ENCODE measurements at places on chromosomes 2 and 18.
A peak's percentile ranks its signal among the peaks of the same experiment; 100 is the strongest.

GRCh38 chr18:40102903-40103302, 1852.1 kb upstream of the PIK3C3 start:
- DNase-seq = no peak

DNA sequence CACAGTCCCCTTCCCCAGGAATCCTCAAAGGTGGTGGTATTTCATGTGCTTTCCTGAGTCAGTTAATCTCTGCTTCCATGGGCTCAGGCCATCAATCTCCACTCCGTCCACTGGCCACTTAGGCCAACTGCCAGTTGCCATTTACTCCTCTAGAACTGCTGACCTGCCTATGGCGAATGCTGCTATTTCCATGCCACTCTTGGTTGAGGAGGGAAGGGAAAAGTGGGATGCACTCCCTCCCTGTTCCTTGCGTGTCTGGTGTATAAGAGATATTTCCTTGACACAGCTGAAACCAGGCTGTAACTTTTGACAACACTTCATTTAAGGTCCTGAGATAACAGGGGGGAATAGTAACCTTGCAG, 261.5 kb downstream of the MREG start:
- DNase-seq = no peak

DNA sequence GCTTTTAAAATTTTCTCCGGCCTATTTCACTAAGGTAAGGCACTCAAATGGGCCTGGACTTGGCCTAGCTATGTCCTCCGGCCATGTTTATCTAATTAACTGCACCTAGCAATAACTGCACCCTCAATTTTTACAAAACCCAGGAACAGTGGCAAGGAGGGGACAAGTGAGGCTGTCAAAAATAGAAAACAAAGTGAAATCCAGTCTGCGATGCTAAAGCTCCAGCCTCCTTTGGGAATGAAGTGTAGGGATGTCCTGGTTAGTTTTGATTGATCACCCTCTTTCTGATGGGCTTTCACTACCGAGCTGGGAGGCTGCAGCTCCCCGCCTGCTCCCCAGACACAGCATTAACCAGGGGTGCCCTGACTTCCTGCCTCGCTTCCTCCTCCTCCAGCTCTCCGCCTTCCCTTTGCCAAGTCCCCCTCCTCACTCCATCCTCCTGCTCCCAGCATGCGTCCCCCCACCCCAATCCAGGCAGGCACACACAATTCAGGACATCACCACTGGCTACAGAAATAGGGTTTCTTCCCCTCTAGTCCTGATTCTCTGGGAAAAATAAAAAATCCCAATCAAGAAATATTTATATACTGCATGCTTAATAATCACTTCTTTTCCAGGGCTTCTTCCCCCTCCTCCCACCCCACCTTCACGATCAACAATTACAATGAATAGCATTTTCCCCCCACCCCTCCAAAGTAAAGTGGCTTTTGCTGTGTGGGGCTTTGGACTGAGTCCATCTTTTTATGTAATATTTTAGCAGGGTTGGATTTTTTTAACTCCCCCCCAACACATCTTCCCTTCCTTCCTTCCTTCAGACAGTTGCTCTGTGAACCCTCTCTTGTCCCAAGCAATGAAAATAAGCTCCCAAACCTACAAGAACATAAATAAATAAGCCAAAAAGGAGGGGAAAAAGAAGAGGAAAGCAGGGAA, 3.3 kb upstream of the POU3F3 start:
- DNase-seq = no peak

DNA sequence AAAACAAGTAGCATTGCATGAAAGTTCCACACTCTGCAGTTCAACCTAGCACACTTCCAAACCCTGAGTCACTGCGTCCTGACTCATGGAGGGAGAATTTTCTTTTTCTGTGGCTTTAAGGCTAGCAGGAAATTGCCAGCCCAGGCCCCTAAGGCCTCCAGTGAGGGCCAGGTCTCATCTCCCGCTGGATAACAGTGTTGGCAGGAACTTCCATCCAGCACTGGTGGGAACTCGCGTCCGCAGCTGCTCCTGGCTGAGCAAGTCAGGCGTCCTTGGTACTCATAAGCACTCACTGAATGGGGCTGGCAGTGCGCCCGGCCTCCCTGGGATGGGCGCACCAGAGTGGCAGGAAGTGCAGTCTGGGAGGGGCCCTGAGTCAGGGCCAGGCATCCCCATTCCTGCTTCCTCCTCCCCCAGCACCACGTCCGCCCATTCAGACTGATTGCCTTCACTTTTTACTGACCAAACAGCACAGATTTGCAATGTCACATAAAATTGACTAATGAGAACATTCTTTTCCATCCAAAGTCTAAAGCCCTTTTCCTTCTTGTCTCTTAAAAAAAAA, 14.3 kb downstream of the MALL start:
- peak; percentile 91 for DNase-seq

DNA sequence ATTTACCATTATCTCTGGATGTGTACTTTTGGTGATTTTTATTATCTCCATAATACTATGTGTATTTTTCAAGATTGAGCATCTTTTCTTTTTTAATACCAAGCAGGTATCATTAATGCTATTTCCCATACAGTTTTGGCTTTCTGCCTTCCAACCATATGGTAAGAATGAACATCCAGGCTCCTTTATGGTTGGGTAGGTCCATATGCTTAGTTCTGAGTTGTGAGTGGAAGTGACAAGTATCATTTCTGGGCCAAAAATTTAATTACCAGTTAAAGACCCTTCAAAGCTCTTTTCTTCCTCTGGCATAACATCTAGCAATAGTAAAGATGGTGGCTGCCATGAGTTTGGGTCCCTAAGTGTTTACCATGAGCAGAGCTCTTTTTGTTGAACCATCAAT, 4.3 kb upstream of the RBM43 start:
- DNase-seq = no peak

GRCh38 chr18:34694591-34695165, 15.4 kb upstream of the DTNA start:
- no peak for DNase-seq

DNA sequence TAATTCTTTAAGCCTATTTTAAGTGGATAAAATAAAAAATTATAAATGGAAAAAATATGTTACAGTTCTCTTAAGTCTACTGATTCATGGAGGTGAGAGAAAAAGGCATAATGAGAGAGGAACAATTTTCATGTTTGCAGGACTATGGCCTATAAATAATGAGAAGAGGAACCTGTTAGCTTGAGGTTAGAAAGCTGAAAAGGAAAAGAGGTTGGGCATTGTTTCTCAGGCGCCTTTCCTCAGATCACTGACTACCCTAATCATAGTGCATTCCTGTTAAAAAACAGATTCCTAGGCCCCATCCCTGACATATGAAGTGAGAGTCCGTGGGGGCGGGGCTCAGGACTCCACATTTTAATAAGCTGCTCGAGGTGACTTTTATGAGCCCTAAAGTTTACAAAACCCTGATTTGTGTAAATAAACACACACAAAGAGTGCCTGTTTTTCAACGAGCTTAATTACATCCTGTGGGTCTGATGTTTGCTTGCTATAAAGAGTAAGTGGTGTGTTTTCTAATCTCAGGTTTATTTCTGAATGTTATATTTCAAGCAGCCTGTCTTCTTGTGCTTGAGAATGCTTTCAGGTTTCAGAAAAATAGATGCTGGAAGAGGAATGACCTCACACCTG, 335.5 kb downstream of the CLIP4 start:
- no peak for DNase-seq

DNA sequence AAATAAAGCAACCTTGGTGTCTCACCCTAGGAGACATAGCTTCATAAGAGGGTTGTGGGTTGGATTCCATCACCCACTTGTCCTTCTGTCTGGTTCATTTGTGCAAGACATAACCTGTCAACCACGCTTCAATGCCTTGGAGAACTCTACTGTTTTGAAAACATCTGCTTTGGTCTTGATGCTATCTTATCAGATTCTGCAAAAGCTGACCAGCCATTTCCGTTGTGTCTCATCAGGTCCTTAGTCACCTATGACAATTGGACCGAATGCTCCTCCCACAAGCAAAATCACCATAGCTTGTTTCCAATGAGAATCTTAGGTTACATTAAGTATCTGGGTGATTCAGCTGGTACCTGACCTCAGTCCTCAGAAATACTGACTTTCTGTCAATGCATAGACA, 35.4 kb downstream of the STAT4 start:
- DNase-seq = no peak

DNA sequence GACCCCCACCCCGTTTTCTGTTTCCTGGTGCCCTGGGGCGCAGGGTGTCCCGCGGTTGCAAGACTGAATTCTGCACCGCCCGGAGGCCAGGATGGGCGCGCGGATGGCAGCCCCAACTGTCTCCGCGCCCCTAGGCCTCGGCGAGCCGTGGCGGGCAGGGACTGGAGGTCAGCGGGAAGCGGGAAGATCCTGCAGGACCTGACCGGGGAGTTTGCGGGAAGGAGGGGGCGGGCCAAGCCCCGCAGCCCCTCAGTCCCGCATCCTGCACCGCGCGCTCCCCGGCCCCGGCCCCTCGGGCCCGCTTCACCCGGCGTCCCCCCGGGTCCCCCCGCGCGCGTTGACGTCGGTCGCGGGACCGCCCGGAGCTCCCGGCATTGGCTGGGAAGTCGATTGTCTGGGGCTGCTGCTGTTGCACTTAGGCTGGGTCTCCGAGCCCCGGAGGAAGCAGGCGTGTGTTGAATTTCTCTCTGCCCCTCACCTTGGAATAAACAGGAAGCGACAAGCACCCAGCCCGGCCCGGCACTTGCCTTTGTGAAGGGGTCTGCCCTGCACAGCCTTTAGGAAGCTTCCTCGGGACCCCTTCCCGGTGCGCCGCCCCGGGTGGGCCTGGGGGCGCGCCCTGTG, at the start of gene LDLRAD4:
Gene LDLRAD4 (plus strand): TSS at position 393 of the 624 bp plus-strand sequence.
- DNase-seq = peak; percentile 32

DNA sequence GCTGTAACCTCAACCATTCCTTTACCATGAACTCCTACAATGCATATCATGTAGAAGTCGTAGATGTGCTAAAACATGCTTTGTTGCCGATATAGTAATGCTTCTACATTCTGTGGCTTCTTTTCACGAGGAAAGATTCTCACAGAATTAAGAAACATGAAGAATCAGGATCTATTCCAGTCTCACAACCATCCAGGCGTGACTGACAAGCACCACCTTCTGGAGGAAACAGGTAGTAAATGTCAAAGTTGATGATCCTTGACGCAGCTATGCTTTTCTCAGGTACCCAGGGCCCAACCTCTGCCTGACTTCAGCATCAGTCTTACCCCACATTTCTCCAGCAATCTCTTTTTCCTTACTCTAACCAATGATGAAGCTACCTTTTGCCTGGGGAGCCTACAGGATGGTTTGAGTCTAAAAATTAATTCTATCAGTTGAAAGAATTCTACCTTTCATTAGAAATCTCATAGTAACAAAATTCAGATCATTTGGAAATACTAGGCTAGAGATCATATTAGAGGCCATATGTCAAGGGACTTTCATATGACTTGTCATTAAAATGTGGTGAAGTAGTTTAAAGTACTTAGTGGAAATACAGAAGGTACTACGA, 123.3 kb upstream of the RND3 start:
- DNase-seq = no peak

GRCh38 chr2:37802899-37803379, 122.1 kb upstream of the RMDN2 start:
- no peak for DNase-seq

- peak; percentile 81 for DNase-seq
Observed at GRCh38 chr2:203802342-203803052, 65.1 kb upstream of the CTLA4 start.

DNA sequence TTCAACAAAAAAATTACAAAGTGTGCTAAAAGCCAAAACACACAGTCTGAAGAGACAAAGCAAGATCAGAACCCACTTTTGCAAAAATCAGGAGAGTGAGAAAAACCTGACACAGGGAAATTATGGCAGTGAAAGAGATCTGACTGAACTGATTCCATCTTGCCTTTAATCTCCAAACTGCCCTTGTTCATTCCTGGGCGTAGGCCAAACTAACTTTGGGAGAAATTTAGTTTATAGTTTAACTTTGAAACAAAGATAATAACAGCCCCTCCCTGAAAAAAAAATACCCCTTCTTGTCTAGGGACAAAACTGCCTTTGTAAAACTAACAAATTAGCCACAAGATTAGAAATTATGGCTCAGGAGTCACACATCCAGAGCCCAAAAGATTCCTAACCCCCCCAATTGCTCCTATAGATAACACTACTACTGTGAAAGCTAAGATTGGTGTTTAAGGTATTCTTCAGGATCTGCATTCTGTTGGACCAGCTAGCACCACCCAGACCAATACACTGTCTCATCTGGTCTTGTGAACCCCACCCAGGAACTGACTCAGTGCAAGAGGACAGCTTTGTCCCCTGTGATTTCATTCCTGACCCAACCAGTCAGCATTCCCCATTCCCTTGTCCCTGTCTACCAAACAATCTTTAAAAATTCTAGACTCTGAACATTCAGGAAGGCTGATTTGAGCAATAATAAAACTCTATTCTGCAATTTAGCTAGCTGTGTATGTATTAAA, 226.1 kb upstream of the SH3BP4 start:
- no peak for DNase-seq

- DNase-seq = no peak
Observed at GRCh38 chr2:159046966-159047365, 78.5 kb downstream of the TANC1 start.

GRCh38 chr2:238573916-238574315, 147.2 kb downstream of the ASB1 start:
- DNase-seq = no peak

DNA sequence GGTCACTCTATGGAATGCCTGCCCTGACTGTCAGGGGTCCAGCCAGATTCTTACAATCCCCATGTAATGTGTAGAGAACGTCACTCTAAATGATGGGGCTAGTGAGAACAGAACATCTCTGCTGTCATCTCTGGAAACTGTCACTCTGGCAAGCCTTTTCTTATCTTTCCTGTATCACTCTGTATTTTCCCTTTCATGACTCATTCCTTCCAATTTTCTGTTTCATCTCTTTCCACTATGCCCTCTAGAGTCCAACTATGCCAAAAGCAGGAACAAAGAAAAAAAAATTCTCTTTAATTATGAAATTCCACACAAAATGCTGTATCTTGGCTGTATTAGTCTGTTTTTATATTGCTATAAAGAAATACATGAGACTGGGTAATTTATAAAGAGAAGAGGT, 608.8 kb downstream of the ADCYAP1 start:
- DNase-seq = peak; percentile 10

- DNase-seq = no peak
Observed at GRCh38 chr18:35511833-35512232, 14.1 kb upstream of the INO80C start.

DNA sequence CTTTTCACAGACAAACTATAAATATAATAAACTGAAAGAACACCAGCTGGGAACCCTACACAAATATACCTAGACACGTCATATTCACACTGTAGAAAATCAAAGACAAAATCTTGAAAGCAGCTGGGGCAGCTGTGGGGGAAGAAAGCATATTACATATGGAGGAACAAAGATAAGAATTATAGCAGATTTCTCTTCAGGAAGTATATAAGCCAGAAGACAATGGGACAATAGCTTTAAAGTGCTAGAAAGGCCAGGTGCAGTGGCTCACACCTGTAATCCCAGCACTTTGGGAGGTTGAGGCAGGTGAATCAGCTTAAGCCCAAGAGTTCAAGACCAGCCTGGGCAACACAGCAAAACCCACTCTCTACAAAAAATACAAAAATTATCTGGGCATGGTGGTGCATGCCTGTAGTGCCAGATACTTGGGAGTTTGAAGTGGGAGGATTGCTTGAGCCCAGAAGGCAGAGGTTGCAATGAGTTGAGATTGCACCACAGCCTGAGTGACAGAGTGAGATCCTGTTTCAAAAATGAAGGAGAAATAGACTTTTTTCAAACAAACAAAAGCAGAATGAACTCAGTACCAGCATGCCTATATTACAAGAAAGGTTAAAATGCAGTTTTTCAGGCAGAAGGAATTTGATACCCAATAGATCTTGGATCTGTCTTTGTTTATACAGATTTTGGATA, 26.8 kb upstream of the ERCC3 start:
- peak; percentile 5 for DNase-seq

GRCh38 chr2:120013597-120014223, 833 bp downstream of the EPB41L5 start:
- no peak for DNase-seq

GRCh38 chr2:191604154-191604553, 73.8 kb upstream of the NABP1 start:
- no peak for DNase-seq
